SJCRH30 (cell line): ENCODE measurements at places on chromosomes 12 and 14. TPM values are rescaled to one million over a fixed set of nuclear protein-coding genes. Genes with fewer than 3 reads are reported as not detected.

LBHD2 gene
- not detected in 2 replicates for total RNA-seq

MED6 gene
- total RNA-seq = 44.5 and 47.8 TPM in 2 replicates

DNA sequence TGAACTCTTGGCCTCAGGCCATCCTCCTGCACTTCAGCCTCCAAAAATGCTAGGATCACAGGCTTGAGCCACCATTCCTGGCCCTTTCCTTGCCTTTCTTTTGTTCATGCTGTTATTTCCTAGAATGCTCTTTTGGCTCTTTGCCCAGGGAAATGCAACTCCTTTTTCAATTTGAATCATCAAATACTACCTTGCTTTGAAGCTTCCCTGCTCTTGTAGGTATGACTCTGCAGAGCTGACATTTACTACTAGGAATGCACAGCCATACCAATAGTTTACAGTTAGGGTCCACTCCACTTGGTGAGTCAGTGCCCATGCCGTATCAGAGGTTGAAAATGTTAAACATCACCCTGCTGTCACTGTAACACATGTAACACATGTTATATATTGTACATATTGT is 107.0 kb upstream of the CRY1 start:
- DNase-seq = no peak

DNA sequence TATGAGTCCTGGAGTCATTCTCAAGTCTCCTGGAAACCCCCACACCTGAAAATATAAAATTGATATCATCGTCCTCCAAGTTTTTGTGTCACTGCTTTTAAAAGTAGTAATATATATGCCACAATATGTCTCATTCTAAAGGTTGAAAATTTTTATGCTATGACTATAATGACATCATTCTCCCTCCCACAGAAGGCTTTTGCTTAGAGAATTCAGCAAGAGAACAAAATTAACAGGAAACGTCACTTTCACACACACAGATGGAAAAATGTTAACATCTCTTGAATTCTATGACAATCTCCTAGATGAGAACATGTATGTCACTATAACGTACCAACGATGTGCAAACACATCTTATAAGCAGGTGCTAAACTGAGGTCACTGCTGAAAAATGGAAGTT is 498.3 kb downstream of the FOXG1 start:
- no peak for DNase-seq
